ENCODE measurements at places on chromosomes 4 and X.

DNA sequence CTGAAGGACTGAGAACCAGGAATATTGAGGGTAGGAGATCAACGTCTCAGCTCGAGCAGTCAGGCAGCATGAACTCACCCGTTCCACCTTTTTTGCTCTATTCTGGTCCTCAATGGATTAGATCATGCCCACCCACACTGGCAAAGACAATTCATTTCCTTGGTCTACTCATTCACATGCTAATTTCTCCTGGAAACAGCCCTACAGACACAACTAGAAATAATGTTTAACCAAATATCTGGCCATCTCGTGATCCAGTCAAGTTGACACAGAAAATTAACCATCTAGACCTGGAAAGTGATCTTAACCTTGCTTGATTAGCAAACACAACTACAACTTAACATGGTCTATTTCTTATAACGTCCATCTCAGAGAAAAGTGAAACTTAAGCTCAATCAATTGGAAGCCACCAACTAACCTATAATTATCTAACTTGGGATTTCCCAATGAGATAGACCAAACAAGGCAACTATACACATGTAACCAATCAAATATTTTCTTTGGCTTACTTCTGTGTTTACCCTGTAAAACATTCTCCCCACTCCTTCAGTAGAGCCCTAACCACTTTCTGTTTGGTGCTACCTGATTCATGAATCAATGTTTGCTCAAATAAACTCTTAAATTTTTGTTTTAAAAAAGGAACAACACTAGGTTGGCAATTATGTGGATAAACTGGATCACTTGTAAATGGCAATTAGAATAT is 69.7 kb upstream of the MAMLD1 start:
- no peak for DNase-seq

GRCh38 chrX:2628751-2629315 is 62.3 kb upstream of the CD99 start:
- DNase-seq: no peak

- DNase-seq: peak; percentile 70
Measured at GRCh38 chrX:115616943-115617563, 56.1 kb downstream of the PLS3 start.

GRCh38 chr4:55503169-55503568 is 43.5 kb downstream of the CLOCK start:
- DNase-seq: peak; percentile 67

DNA sequence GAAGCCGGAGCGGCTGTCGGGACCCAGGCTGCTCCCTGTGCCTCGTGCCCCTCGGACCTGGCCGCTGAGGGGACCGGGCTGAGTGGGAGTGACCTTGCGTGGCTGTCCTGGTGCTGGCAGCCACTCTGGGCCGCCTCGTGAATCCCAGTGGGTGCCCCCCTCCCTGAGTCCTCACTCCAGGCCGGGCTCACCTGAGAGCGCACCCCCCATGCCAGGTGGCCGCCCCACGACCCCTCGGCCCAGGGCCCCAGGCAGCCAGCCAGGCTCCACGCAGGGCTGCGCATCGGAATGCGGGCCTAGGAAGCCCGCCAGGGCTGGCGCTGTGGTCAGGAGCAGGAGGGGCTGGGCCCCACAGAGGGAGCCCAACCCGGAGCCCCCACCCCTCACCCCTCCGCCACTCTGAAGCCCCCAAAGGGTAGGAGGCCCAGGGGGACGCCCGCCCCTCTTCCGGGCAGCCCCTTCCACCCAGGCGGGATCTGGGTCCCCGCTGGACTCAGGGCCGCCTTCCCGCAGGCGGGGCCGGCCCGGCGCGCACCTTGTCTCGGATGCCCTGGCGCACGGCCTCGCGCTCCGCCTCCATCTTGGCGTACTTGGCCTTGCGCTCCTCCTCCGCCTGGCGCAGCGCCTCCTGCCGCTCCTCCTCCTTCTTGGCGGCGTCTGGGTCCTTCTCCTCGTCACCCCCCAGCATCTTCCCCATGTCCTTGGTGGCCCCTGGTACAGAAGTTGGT is 33.9 kb downstream of the CPLX1 start:
- peak; percentile 10 for DNase-seq

- peak; percentile 85 for DNase-seq
Measured at GRCh38 chr4:71209161-71209560, 129.7 kb upstream of the SLC4A4 start.

GRCh38 chr4:5754529-5754881 is 43.5 kb downstream of the EVC start:
- no peak for DNase-seq

- peak; percentile 76 for DNase-seq
Measured at GRCh38 chrX:66163849-66164411, at the start of gene HEPH. HEPH (plus strand) TSS chrX:66164247; CDS start chrX:66170571, 6,324 bp downstream.

- DNase-seq: no peak
Measured at GRCh38 chrX:42821803-42822443, 44.0 kb upstream of the PPP1R2C start.

DNA sequence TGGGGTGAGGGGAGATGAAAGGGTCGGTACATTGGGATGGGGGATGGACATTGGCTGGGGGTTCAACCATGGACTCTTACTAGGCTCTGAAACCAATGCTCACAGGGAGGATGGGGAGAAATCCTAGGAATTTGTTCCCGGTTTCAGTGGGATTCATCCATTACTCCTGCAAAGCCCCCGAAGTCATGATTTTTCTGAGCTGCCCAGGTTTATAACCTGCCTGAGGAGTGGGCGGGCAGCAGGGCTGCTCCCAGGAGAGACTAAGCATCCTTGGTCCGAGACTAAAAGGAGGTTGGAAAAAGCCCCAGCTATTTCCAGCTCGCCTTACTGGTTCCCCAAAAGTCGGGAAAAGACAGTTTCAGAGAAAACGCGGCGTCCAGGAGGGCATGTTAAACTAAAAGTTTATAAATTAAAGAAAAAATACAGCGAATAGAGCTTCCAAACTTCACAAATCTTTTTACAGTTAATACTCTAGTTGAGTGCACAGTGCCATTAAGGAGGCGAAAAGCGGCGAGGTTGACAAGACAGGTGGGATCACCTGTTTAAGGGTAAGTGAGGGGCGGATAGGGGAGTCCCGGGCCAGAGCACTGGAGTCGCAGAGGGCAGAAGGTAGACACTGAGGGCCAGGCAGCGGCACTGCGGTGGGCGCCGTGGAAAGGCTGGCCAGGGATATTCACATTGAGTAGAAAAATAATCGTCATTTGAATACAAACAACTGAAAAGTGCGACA is 3.7 kb downstream of the NKX3-2 start:
- DNase-seq: no peak

- no peak for DNase-seq
Measured at GRCh38 chr4:121283319-121283718, 97.5 kb downstream of the QRFPR start.

DNA sequence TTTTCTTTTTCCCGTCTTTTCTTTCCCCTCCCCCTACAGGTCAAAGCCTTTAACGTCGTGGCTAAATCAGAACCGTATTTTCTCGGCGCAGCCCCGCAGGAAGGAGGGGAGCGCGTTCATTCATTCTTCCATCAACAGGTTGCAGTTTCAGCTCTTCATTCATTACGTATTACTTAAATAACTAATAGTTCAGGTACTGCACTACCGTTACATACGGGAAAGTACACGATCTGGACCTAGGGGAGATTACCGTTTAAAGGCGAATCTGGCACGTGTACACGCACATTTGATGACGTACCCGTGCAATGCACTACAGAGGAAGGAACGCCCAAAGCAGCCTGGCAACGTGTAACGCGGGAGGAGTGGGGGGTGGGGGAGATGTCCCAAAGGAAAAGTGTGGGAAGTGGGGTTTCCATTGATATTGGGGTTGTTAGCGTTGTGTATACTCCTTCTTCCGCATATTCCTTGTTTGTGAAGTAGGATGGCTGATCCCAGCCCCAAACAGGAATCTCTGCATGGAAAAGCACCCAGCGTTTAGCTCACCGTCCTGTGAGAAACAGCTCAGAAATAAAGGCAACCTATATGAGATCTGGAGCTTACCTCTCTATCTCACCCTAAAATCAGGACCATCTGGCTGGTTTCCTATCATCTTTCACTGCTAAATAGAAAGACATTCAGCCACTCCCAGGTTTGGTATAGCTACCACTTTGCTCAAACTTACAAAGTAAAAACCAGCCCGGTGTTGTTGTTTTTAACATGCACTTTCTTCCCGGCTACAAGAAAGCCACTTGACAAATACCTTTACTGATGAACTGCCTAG is 585 bp upstream of the SEC24D start:
- peak; percentile 75 for DNase-seq

DNA sequence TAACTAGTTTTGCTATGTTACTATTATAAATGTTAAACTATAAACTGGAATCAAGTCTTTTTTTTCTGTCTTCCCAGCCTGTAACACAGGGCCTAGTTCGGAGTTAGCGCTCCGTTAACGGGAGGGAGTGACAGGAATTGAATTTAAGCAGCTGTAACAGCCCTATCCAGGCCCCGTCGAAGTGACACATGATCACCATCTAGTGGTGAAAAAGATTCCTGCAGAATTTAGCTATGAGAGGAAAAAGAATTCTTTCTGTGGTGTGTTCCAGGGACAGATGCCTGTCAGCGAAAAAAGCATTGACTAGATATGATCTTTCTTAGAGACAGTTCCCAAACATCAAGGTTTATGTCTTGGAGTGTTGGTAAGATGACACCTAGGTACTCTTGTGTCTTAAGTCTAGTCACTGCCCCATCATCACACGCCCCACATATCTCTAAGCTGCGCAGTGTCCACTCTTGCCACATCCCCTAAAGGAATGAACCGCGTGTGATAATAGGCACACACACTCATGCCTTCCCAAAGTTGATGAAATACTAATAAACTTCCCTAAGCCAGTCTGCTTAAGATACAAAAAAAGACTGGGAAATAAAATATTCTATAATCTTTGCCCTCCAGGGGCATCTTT is 2.1 kb downstream of the GAB3 start:
- peak; percentile 48 for DNase-seq

- peak; percentile 57 for DNase-seq
Measured at GRCh38 chrX:105463473-105463872, 243.0 kb upstream of the TEX13A start.

GRCh38 chrX:40284852-40285251 is 187.1 kb upstream of the BCOR start:
- no peak for DNase-seq

DNA sequence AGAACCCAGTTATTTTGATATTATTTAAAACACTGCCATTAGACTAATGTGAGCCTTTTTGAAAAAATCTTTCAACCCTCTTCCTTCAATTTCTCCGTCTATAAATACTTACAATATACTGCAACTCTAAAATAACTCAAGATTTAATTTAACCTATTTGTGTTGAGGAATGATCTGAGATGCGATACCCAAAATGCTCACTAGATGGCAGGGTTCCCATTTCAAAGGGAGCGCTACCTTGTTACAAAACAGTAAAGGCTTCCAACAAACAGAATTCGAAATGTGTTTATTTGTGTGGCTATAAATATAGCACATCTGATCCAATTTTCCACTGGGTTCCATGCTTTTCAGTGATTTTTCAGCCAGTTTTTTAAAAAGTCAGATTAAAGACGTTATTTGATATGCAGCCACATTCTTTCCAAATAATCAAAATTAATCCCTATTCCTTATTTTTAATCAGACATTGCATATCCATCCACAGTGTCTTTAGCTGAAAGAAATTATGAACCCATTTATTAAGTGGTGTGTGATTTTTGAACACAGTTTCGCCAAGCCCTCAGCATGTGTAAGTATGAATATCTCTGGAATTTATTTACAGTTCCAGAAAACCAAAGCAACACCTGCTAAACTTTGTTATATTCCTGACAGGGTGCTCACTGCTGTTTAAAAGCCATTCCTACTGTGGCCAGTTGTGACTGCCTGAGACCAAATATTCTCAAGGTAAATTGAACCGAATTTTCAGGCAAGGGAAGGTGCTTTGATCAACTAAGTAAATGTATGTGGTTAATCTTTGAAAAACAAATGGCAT is 668.0 kb upstream of the LCORL start:
- DNase-seq: peak; percentile 48

DNA sequence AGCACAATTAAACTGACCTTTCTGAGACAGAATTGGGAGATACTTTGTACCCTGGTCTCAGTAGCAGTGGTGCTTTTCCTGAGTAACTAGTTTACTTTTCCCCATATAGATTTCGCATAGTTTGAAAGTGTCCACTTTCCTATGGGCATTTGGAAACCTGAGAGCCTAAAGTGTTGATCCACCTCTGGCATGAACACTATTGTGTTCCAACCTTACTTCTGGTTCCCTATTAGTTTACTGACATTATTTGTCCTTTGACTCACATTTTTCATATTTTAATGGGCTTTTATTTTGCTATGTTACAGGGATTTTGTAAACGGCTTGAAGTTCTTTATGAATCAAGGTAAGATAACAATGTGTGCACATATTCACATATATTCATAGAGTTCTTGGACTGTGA is 103.7 kb downstream of the CBLL2 start:
- no peak for DNase-seq

GRCh38 chr4:2258091-2259035 is 3.5 kb downstream of the MXD4 start:
- DNase-seq: no peak

DNA sequence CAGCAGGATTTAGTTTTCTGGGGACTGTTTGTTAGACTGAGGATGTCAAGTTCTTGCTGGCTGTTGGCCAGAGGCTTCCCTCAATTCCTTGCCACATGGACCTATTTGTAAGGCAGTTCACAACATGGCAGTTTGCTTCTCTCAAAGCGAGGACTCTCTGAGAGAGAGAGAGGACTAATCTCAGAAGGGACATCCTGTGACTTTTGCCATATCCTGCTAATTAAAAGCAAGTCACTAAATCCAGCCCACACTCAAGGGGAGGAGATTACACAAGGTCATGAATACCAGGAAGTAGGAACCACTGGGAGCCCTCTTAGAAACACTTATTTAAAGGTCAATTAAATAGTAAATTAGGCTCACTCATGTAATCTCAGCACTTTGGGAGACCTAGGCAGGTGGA is 38.2 kb downstream of the PPP1R2C start:
- no peak for DNase-seq

GRCh38 chr4:138796761-138797160 is 218.8 kb upstream of the NOCT start:
- no peak for DNase-seq

DNA sequence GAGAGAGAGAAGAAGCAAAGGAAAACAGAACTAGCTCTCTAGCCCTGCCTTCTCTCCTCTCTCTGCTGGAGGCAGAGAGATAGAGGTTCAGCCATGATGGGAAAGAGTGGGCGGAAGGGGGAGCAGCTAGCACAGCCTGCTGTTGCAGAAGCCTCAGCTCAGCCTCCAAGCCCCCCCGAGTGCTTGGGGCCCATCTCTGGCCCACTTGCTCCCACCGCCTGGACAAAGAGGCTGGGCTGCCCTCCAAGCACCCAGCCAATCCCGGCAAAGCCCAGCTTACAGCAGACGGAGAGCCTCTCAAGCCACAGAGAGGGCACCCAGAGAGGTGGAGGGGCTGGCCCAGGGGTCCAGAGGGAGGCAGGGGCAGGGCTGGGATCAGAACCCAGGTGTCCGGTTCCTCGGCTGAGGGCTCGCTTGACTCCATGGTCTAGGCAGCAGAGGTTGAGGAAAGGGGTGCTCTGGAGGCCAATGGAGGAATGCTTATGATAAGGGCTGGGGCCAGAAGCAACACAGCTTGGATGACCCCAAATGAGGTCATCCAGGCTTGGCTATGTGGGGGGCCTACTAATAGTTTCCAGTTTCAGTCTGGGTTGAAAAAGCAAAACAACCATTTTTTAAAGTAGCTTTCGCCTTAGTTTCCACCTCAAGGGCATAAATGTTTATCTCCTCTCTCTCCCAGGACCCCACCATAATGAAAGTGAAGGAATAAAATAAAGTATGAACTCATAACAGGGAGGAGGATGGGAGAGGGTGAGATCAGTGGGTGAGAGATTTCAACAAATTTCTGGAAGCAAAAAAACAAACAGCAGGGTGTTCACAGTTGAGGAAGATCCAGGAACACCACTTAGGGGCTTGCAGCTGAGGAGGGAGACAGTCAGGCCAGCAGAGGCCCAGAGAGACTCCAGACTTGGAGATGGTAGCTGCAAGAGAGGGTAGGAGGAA is 24.9 kb upstream of the IQSEC2 start:
- DNase-seq: no peak
